ENCODE measurements at places on chromosomes 12 and 14.

DNA sequence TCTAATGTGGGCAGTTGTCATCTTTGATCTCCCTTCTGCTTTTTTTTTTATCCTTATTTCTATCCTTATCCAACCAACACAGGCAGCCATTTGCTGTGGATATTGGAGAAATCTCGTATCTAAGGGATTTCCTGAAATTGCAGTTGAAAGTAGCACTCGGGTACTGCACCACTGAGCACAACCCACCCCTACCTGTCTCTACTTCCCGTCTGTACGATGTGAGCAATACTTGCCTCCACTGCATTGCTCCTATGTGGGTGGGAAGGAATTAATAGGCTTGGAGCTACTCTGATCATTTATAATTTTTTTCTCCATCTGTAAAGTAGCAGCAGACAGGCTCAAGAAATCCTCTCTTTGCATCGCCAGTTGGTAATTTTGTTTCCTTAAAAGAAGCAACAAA is 300.4 kb downstream of the SNAPC1 start:
- no peak for DNase-seq

DNA sequence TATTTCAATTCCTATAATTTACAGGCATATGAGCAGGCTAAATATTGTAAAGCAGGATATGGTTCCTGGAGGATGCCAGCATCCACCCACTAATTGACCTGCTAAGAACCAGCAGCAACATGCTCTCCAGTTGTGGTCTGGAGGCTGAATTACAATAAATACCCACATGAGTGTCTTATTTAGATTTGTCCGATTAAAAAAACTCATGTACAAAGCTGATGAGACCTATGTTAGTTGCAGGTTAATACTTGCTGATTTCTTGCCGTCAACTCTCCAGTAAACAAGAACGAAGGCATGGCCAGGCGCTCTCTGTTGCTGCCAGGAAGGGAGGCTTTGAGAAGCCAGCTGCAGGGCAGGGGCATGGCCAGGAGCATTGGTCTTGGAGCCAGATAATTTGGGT is 169.3 kb upstream of the PRICKLE1 start:
- no peak for DNase-seq

- DNase-seq: no peak
Measured at GRCh38 chr14:96567289-96567899, 65.2 kb downstream of the PAPOLA start.

- DNase-seq: no peak
Measured at GRCh38 chr14:56570295-56570694, 9.3 kb upstream of the TMEM260 start.

- DNase-seq: no peak
Measured at GRCh38 chr12:72390146-72390545, 118.0 kb downstream of the TRHDE start.

DNA sequence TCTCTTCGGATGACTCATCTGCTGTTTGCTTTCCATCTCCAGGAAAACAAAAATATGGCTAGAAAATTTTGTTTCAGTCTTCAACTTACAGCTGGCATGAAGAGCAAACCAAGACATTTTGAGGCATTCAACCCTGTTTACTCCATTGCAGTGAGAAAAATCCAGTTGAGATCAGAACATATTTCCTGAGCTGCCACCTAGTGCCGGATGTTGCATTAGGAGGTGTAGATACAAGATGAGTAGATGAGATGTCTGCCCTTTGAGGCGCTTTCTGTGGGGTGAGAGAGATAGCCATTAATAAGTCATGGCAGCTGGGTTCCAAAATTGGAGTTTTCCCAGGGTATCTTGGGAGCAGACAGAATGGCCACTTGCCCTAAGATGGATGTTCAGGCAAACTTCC is 171.1 kb downstream of the PRKCH start:
- no peak for DNase-seq

GRCh38 chr12:53492188-53492587 is 7.1 kb downstream of the MAP3K12 start:
- DNase-seq: no peak

GRCh38 chr14:33682760-33683159 is 268.1 kb downstream of the EGLN3 start:
- DNase-seq: no peak
